ENCODE measurements at places on chromosomes 7 and 10.

DNA sequence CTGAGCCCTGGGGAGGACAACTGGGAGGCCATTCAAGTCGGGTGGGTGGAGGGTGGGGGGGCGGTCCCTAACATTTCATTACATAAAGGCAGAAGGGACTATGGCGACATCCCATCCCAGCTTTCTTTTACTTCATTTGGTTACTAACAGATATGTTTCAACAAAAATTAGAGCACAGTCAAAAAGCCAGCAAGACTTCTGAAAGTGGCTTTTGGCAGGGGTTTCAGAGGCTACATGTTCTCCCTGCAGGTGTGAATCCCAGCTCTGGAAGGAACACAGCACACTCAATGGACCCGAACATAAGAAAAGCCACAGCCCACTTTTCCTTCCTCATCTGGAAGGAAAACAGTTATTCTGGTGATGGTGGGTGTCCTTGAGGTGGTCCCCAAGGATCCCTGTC lies 7.1 kb downstream of the FAM171A1 start:
- no peak for DNase-seq

DNA sequence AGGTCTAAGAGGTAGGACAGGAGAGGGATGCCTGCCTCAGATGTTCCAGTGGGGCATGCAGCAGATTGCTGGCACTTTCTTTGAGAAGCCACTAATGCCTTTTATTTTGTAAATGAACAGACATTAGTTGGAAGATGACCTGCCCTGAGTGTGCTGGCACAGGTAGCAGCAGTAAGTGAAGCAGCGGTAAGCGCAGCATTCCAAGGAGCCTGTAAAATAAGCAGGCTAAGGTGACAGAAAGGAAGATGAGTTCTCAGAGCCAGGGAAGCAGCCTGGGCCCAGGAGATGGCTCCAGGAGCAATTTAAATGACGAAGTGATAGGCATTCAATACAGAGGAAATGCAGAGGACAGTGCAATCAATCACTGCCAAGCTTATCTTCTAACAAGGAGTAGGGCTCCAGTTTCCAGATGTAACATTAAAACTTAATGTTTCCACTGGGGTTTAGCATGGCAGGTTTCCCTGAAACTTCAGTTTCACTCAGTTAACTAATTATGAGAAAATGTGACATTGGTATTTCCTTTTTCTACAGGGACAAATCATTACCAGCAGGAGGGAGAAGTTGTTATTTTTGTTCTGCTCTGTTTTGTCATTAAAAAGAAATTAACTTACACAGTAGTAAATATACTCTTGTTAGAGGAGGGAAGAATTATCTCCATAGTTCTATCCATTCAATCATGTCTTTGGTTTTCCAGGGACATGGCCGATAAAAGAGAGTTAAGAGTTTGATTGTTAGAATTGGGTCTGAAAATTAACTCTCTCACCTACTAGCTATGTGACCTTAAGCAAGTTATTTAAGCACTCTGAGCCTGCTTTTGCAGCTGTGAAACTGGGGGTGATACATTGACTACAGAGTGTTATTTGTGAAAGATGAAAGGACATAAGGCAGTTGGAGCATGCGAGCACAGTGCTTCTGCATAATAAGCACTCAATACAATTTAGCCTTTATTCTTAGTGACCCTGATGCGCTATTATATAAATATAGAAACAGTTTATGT lies 96.6 kb upstream of the PTN start:
- peak; percentile 53 for DNase-seq

DNA sequence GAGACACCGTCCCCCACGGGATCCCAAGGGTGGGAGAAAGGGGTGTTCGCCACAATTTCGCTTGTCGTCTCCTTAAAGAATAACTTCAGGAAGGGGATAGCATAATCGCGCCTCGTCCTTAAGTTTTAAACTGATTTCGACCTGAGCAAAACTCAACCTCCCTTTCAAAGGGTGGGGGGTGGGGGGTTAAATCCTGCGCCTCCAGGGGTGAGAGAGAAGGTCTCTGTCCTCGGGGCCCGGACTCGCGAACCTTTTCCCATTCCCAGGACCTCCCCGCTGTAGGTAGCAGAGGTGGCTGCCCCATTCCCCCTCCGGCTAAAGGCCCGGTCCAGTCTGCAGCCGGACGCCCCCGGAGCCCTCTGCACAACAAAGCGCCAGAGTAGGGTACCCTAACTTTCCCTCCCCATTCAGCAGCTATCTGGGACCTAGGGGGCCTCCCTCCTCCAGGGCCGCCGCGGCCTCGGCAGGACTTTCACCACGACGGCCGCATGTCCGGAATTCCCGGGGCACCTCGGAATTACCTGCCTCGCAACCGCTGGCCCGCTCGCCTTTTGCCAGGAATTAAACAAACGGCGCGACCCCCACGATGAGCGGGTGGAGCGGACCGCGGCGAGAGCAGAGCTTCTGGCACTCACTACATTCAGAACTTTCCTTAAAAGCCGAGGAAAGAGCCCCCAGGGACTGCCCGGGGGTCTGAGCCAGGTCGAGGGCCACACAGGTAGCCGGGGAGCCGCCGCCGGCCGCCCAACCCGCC lies 1.7 kb downstream of the CDK6 start:
- no peak for DNase-seq

DNA sequence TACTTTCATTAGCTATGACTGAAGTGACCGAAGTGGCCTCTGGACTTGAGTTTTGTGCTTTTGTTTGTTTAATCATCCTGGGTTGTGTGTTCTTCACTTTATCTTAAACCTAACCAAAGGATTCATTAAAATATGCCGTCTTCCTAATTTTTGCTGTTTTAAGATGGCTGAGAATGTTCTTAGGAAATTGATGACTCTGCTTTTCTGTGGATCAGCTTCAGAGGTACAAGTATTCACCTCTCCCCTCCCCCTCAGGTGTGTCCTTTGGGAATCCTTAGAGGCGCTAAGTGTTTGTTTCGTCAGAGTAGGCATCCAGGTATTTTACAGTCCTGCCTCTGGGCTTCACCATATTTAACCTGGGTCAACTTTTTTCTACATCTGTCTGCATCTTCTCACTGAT lies 1.1 kb downstream of the CCDC126 start:
- no peak for DNase-seq

DNA sequence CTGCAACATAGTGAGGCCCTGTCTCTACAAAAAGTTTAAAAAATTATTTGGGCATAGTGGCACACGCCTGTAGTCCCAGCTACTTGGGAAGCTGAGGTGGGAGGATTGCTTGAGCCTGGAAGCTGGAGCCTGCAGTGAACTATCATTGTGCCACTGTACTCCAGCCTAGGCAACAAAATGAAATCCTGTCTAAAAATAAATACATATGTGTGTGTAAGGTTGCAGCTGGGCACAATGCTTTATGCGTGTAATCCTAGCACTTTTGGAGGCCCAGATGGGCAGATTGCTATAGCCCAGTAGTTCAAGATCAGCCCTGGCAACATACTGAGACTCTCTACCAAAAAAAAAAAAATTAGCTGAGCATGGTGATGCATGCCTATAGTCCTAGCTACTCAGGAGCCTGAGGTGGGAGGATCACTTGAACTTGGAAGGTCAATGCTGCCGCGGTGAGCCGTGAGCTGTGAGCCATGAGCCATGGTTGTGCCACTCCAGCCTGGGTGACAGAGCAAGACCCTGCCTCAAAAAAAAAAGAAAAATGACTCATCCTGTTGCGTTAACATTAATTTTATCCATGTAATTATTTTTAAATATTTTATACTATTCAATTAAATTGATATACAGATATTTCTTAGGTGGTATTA lies 38.3 kb downstream of the CCAR1 start:
- no peak for DNase-seq

DNA sequence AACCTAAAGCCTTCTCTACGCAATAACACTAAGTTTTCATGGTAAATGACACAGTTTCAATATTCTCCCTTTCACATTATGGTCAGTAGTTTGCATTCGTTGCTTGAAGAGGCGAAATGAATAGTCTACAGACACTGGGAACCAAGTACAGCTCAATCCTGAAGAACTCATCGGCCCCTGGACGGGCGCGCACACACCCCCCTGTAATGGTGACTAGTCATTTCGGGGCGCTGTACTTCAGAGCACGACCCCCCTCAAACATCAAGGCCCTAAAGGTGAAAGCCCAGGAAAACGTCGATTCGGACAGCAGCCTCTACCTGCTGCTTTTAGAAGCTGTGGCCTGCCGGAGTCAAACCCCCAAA lies 1.0 kb downstream of the NT5C2 start:
- peak; percentile 28 for DNase-seq

GRCh38 chr7:153370092-153370491 lies 610.5 kb downstream of the ACTR3B start:
- no peak for DNase-seq

Data from EH (cell line).